ENCODE measurements at places on chromosomes 13 and 19. TPM values are rescaled to one million over a fixed set of nuclear protein-coding genes. Genes with fewer than 3 reads are reported as not detected.

The MAMSTR gene
- total RNA-seq: 2.5 TPM

The PRRG2 gene
- 1.6 TPM for total RNA-seq

The CACNG7 gene
- total RNA-seq: 0.26 TPM

DNA sequence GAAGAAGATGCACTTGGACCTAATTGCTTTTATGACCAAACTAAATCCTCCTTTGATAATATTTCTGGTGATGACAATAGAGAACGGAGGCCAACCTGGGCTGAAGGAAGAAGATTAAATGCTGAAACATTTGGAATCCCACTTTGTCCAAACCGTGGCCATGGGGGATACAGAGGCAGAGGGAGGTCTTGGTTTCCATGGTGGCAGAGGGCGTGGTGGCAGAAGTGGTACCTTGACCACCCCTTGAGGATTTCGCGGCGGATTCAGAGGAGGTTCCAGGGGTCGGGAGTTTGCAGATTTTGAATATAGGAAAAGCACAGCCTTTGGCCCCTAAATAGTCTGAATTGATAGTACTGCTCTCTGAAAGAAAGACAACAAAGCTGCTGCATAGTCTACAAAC is 7.2 kb upstream of the LILRB3 start:
- DNase-seq: no peak

GRCh38 chr13:28379371-28380083 is 115.4 kb downstream of the FLT1 start:
- DNase-seq: no peak

- no peak for DNase-seq
Measured at GRCh38 chr19:2477732-2478191, 1.8 kb downstream of the GADD45B start.

- DNase-seq: no peak
Measured at GRCh38 chr13:45811891-45812694, 39.5 kb downstream of the SIAH3 start.
